ENCODE measurements at places on chromosomes 5 and 9.

GRCh38 chr5:6719417-6719816 is 6.2 kb downstream of the TENT4A start:
- DNase-seq = no peak

DNA sequence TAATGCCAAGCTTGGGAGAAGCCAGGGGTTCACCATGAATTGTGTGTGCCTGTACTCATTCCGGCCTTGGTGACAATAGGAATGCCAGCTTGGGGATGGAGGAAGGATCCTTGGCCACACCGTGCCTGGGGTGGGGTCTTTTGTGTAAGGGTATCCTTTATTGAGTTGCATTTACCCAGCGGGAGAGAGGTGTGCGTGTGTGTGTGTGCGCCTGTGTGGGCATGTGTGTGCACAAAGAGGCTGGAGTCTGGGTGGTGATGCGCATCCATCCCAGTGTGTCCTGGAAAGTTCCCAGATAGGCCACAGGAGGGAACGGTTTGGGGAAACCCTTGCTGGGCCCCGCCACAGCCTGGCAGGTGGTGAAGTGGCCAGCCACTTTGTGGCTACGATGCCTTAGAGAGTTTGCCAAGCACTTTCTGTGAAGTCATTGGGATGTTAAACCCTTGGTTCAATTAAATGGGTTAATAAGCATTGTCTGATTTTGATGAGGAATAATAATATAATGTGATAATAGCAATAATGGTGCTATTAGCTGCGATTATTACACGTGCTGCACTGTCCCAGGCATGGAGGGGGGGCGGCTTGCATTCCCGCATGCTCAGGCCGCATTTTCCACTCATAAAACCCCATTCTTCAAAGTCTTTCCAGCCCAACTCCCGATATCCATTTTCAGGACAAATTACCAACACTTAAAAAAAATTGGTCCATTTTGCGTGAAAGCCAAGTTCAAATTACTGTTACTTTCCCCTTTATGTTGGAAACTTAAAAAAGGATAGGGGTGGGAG is 13.7 kb downstream of the PITX1 start:
- no peak for DNase-seq

DNA sequence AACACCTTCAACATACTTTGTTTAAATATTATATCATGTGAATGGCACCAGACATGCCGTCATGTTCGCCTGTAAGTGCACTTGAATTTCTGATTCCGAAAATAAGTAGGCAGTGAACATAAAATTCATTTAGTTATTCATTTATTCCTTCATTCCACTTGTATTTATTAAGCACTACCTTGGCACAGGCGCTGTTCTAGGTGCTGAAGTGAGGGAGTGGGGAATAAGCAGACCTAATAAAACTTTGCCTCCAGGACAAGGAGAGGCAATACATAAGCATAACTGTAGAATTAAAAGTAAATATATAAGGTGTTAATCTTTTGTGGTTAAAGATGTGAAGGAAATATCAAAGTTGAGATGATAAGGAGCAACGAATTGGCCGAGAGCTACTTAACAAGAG is 297.4 kb downstream of the TENT4A start:
- DNase-seq = no peak

DNA sequence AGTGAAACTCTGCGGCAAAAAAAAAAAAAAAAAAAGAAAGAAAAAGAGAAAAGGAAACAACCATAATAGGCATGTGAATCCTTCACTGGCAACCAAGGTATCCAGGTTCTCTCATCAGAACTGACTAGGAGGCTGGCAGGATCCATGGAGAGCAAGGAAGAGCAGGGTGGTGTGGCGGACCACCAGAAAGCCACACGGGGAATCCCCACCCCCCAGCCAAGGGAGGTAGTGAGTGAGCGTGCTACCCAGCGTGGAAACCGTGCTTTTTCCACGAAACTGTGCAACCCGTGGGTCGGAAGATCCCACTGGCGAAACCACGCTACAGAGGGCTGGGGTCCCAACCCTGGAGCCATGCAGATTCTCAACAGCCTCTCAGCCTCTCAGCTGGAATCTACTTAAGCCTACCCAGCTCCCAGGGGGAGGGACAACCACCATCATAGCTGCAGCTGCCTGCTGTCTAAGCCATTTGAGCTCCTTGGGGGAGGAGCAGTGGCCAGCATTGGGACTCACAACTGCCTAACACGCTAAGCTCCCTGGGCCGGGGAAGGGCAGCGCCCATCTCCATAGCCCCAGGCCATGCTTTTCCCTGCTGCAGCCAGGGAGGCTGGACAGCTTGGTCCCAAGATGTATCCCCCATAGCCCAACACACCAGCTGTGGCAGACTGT is 91.6 kb downstream of the PRELID2 start:
- no peak for DNase-seq

DNA sequence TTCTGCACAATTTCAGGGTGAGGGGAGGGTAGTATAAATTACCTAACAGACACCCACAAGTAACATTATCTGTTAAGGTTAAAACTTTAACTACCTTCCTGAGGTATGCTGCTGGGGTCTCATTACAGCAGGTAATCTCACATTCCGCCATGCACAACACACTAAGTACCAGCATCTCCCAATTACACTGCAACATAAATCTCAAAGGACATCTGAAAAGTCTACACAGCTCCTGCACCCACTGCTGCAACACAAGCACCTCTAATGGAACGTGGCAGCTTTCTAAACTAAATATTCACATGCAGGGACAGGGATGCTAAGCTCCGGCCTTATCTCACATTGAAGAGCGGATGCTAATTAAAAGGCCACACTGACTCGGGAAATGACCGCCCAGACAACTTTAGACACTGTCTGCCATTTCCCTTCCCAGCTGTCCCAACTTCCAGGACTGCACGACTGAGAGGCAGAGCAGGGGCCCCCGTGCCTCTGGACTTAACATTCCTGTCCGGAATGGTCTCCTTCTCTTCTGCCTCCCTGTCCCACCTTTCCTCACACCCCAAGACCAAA is 45.9 kb downstream of the PSMB7 start:
- no peak for DNase-seq

DNA sequence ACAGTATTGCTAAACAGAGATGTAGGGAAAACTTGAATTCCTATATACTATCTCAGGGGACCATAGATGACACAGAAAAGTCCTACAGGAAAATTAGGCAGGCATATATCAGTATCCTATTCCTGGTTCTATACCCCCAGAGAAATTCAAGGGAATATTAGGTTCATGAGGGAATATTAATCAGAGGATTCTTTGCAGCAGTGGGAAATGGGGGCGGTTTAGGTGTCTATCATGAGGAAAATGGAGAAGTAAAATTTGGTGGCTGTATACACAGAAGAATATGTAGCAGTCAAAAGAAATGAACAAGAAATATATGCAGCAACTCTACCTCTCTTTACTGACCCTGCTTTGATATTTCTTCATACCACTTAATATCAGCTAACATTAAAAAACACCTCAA is 20.0 kb downstream of the SPTLC1 start:
- no peak for DNase-seq

DNA sequence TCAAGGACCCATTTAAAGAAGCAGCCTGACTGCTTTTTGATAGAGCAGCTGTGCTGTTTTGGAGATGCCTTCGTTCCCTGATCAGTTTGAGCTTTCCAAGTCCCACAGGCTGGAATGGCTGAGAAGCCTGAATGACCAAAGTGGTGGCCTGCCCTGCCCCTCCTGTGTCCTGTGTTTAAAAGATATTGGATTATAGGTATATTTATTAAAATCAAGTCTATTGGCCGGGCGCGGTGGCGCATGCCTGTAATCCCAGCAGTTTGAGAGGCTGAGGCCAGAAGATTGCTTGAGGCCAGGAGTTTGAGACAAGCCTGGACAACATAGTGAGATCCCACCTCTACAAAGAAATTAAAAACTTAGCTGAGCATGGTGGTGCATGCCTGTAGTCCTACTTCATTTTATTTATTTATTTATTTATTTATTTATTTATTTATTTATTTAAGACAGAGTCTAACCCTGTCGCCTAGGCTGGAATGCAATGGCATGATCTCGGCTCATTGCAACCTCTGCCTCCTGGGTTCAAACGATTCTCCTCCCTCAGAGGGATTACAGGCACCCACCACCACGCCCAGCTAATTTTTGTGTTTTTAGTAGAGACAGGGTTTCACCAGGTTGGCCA is 87.7 kb downstream of the CACNA1B start:
- DNase-seq = no peak

GRCh38 chr5:59693492-59694309 is 199.8 kb downstream of the PDE4D start:
- DNase-seq = no peak

DNA sequence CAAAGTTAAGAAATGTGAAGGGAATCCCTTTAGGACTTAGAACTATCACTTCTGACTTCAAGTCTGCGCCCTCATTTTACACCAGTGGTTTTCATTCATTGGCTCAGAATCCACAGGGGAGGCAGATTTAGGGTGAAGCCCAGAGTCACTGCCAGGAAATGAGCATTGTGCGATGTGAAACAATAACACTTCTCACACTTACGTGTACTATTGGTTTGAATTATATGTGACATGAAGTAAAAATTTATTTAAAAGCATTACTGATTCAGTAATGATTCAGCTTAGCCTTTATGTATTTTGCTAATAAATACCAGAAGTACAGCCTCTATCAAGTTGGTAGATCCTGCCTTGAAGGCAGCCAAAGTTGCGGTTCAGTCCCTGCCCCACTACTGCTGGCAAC is 98.6 kb downstream of the PAM start:
- DNase-seq = no peak

Data from NCI-H1417 treated with DMSO at 0.1 percent for 48 hours (cell line).